ENCODE measurements at places on chromosomes 11 and 22.

DNA sequence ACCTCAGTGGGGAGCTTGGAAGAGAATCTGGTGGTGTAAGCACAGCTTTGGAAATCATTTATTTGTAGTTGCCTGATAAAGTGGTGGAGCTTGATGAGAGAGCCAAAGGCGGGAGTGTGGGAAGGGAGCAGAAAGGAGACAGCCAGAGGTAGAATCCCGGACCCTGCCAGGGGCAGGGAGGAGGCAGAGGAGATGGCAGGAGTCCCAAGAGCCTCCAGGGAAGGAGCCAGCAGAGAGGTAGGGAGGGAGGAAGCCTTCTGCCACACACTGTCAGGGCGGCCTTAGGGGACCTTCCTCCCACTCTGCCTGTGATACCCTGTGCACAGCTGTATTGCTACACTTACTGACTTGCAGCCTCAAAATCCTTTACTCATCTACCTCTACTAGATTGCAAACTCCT lies 15.4 kb downstream of the SCUBE2 start:
- no peak for DNase-seq

- no peak for DNase-seq
These were observed 47.3 kb downstream of the IGF2 start for GRCh38 chr11:2091786-2092463.

- no peak for DNase-seq
These were observed 5.8 kb upstream of the MADD start for GRCh38 chr11:47264119-47264518.

DNA sequence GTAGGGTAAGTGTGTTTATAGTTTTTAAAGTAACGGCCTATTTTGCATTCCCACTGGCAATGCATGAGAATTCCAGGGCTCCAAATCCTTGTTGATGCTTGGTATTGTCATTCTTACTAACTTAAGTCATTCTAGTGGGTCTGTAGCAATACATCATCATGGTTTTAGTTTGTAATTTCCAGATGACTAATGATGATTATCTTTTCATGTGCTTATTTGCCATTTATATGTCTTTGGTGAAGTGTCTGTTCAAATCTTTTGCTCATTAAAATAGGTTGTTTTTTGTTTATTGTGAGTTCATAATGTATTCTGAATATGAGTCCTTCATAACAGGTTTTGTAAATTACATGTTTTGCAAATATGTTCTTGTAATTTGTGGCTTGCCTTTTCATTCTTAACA lies 31.2 kb downstream of the MTMR3 start:
- DNase-seq, result no peak

DNA sequence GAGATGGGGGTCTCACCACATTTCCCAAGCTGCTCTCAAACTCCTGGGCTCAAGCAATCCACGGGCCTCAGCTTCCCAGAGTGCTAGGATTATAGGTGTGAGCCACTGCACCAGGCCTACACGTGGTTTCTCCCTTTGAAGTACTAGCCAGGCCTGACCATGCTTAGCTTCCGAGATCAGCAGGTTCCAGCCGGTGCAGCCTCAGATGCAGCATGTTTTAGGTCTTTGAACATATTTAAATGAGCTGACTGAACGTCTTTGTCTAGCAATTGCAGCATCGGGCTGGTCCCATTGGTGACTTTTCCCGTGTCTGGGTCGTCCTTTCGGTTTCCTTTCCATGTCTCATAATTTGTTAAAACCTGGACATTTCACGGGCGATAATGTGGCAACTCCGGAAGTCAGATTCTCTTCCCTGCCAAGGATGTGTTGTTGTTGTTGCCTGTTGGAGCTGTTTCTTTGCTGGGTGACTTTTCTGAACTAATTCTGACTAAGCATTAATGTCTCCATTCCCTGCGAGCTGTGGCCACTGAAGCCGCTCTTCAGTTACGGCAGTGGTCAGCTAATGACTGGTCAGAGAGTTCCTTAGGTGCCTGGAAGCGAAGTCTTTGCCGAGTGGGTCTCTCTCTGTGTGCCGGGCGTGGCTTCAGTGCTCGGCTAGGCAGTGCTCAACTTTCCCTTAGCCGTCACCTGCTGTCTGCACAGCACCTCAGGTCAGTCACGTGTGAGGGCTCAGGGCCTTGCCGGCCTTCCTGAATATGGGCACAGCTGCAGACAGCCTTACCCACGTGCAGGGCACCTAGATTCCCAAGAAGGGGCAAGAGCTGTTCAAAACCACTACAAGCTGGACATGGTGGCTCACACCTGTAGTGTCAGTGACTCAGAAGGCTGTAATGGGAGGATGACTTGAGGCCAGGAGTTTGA lies 3.8 kb upstream of the CYP2D6 start:
- no peak for DNase-seq

DNA sequence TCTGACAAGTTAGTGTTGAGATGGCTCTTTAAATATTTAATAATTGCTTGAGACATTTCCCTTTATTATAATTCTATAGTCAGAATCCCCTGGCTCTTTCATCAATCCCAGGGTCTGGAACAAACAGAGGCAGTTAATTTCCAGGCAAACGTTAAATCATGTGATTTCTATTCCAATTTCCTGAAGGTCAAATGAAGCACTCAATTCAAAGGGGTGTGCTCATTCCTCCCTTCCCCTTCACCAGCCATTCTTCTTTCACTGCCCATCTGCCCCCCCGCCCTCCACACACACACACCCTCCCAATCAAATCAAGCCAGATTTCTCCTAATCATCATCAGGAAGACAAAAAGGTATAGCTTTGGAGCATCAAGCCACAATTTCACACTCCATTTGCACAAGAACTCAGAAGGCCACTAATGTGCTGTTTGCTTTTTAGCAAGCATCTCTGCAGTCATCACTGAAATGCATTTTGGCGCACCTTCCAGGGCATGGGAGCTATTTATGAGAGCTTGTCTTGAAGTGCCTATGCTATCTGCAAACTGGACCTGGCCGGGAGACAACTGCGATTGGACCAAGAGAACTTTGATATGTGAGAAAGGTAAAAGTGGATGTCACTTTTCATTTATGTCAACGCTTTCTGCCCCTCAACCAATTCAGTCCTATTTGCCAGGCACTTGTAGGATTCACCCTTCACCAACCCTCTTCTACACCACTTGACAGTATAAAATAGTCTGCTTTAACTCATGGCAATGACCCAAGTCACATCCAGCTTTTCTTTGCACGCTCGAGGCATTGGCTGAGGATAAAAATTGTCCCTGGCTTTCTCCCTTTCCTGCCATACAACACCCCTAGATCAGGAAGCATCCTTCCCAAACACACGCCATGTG lies 315.1 kb upstream of the API5 start:
- DNase-seq, result no peak

GRCh38 chr11:35006389-35007128 lies 90.1 kb downstream of the PDHX start:
- DNase-seq, result no peak

DNA sequence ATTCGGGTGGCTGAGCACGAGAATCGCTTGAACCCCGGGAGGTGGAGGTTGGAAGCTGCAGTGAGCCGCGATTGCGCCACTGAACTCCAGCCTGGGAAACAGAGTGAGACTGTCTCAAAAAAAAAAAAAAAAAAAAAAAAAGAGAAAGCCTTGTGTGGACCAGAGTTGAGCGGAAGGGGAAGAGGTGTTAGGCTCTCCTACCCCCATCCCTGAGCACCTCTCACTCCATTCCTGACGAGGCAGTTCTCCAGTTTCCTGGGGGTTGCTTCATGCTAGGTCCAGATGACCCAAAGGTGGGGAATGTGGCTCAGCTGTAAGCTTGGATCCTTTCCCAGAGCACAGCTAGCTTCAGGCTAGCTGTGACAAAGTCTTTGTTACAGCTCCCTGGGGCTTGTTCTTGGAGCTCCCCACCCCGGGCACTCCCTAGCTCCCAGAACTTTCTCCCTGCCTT lies 8.8 kb upstream of the DNAL4 start:
- no peak for DNase-seq

GRCh38 chr11:38867338-38867737 lies 2269.3 kb upstream of the RAG2 start:
- no peak for DNase-seq

- DNase-seq, result no peak
These were observed 322.7 kb upstream of the MPPED2 start for GRCh38 chr11:30908857-30909256.

DNA sequence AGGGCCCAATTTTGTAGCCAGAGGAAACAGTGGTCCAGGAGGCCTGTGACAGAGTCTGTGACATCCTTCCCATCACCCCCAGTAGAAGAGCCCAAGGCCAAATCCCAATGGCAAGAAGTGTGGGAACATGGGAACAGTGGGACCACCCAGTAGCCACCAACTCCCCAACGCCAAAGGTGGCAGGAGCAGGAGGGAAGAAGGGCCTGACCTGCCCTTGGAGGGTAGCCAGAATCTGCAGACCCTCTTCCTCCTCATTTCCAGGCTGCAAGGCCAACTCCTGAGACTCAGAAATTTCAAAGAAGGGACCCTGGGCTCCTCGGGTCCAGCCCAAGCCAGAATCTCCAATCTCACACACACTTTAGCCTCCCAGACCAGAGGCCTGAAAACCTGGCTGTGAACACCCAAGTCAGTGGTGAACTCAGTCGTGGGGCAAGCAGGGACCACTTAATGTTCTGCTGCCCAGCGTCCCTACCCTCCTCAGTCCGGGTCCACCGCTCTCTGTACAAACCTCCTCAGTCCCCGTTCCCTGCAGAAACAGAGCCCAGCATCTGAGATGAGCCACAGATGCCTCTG lies 6.2 kb downstream of the RAB3IL1 start:
- DNase-seq, result no peak

GRCh38 chr11:111230122-111230465 lies 15.4 kb upstream of the POU2AF2 start:
- DNase-seq, result no peak

DNA sequence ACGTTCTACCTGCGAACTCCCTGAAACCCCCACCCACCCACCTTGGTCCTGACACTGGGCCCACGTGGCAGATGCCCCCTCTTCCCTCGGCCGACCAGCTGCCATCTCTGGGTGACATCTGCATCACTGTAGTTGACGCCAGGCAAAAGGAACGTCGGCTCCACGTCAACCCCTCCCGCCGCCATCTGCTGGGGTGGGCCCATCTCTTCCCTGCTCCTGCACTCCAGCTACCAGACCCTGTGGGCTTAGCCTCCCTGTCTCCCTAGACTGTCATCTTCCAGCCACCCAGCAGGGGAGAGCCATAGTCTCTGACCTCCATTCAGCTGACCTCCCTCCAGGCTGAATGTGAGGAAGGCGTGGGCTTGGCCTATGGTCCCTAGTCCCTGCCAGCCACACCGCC lies 21.4 kb downstream of the CHID1 start:
- no peak for DNase-seq

GRCh38 chr11:45091563-45092403 lies 54.7 kb upstream of the PRDM11 start:
- no peak for DNase-seq

DNA sequence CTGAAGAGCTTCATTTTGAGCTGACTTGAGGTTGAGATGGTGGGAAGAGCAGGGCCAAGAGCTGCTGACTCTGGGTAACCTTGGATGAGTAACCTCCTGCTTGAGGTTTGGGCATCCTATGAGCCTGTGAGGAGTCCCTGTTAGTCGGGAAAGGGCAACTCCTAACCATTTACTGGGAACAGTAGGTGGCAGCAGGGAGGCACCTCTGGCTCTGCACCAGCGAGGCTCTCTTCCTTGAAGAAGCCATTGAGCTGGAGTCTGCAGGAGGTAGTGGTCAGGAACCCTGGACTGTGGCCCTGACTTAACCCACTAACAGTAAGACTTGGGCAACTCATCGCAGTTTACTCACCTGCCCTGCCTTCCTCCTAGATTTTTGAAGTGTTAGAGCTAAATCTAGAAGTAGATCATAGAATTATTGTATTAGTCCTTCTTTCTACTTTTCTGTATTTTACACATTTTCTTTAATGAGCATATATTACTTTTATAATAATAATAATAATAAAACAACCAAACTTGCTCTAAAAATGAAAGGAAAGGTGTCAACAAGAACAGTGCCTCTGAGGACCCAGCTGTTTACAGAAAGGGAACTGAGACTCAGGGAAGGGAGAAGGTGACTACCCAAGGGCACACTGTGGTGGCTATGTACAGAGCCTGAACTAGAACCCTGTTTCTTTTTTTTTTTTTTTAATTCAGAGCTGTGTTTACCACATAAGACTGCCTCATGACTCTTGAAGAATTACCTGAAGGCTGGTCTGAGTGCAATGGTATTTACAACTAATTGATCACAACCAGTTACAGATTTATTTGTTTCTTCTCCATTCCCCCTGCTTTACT lies 47.5 kb downstream of the MEI1 start:
- no peak for DNase-seq

- DNase-seq, result no peak
These were observed 14.9 kb upstream of the SEC14L3 start for GRCh38 chr22:30486661-30487115.

DNA sequence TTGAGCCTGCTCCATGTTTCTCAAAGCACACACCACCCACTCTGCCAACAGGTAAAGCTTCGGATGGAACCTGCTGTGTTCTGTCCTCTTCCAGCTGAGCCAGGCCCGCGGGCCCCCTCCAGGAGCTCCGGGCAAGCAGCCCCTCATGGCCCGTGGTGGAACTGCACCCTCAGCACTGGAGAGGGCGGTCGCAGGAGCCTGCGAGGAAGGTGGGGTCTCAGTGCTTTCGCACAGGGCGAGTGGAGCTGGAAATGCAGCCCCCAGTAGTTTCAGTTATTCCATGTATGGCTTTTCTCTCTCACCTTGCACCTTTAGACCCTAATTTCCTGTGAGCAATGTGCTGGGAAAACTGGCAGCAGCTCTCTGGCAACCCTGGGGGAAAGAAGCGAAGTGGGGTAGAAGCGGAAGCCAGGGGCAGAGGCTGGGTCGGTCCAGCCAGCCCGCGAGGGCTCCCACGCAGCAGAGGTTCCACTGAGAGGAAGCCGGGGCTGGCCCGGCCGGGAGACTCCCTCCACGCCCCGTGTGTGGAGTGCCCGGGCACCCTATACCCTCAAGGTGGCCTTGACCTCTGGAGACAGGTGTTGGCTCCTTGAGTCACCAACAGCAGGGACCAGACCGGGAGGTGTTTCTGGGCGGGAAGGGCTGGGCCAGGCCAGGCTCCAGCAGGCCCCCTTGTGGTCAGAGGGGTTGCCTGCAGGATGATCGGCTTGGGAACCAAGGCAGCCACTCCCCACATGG lies 119.9 kb upstream of the TMEM45B start:
- DNase-seq, result no peak

DNA sequence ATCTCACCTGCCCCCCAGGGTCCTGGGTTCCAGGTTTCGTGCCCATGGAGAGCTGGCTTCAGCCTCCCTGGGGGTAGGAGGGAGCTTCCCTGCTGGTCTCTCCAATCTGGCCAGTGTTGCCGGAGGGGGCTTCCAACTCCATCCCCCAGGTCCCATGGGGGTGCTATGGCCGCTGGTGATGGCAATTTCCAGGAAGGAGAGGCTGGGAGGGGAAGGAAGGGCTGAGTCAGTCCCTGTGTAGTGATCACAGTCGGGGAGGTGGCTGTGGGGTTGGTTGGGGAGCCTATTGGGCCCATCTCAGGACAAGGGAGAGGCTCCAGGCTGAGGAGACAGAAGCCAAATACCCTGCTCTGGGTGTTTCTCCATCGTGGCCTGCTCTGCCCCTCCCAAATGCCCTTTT lies 5.7 kb upstream of the CDC42EP2 start:
- no peak for DNase-seq
